ENCODE measurements at places on chromosomes 1 and 21.

DNA sequence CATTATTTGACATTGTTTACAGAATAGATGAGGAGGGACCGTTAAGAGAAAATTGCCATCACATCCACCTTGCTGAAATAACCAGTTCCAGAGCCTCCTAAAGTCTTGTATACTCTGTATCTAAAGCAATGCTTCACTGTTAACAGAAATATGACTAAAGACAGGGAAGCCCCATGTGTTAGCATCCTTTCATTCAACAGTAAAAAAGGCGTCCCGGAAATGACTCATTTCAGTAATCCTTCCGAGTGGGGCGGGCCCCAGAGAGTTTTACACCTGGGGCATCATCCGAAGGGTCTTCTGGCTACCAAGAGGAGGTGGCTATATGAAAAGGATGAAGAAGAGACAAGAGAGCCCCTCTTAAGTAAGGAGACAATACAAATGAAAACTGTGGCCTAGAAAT is 227.2 kb downstream of the SLC45A1 start:
- DNase-seq = no peak

DNA sequence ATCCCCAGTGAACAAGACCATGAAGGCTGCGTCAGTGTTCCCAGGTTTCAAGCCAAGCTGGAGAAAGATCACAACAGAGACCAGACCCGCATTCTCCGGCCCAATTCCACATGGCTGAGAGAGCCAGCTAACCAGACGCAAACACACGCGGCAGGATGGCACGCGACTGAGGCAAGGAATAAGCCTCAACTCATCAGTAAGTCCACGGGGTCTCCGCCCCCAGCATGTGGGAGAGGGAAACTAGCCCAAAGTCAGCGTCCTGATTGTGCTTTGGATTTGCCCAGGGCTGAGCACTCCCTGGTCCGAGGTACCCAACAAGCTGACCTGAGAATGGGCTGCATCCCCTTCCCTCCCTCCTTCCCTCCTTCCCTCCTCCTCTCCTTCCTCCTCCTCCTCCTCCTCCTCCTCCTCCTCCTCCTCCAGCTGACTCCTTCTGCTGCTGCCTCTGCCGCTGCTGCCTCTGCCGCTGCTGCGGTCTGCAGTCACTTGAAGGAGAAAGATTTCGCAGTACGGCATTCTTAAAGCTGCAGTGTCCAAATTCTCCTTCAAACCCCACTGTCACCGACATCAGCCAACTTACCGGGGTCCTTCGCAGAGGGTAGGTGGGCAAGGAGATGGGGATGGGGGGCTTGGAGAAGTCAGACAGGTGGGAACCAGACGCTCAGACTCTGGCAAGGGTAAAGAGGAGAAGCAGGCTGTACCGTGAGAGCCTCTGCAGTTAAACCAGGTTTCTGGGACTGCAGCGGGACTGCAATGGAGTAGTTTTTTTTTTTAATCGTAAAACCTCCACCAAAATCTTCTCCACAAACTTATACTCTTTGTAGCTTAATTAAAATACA is 33.0 kb upstream of the H6PD start:
- no peak for DNase-seq

GRCh38 chr1:209542585-209542984 is 40.9 kb upstream of the CAMK1G start:
- no peak for DNase-seq

GRCh38 chr1:17405898-17406759 is 33.3 kb downstream of the RCC2 start:
- no peak for DNase-seq

DNA sequence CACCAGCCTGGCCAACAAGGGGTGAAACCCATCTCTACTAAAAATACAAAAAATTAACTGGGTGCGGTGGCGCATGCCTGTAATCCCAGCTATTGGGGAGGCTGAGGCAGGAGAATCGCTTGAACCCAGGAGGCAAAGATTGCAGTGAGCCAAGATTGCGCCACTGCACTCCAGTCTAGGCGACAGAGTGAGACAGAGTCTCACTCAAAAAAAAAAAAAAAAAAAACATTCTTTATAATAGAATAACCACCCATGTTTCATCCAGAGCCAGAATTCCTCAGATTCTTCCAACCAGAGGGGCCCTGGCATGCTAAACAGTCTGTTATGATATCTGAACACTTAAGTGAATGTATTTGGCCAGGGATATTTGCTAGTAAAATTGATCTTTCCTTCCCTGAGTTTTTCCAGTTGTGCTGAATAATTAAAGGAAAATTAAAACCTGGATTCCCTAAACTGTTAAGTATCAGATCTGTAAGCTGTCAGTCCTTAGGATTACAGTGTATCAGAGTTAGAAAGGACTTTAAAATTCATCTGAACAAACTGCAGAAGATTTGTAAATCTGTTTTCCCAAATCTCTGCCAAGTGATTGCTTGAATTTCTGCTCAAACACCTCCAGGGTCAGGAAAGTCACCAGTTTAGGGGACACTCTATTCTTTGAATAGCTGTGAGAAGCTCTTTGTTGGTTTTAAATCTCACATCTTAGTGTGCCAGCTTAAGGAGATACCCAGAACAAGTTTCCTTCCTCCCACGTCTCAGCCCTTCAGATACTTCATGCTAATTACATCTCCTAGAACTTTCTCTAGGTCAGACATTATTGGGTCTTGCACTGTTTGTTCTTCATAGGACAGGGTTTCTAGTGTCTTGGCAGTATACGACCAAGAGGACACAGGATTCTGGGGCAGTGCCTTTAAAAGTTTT is 84.6 kb upstream of the BMP8A start:
- no peak for DNase-seq

GRCh38 chr1:230068952-230069684 is 2.1 kb downstream of the GALNT2 start:
- no peak for DNase-seq

DNA sequence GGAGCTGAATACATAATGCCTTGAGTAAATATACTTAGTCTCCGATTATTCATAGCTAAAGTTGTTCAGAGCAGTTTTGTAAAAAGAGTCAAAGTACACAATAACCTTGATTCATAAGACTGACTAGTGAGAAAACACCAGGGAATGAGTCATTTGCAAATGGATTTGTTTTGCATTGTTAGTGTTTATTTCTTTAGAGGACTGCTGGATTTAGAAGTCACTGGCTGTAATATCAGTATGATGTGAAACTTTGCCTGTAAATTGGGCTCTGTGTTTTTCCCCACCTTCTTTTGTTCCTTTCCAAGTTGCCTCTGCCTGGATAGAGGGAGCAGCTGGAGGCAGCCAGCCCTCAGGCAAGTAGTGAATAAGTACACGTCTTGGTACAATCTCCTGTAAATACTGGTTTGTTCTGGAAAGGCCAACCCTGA is 474.7 kb downstream of the NUF2 start:
- no peak for DNase-seq

- no peak for DNase-seq
Measured at GRCh38 chr1:44636083-44636687, 38.1 kb downstream of the TMEM53 start.

GRCh38 chr1:160030657-160031364 is 979 bp downstream of the PIGM start:
- no peak for DNase-seq

DNA sequence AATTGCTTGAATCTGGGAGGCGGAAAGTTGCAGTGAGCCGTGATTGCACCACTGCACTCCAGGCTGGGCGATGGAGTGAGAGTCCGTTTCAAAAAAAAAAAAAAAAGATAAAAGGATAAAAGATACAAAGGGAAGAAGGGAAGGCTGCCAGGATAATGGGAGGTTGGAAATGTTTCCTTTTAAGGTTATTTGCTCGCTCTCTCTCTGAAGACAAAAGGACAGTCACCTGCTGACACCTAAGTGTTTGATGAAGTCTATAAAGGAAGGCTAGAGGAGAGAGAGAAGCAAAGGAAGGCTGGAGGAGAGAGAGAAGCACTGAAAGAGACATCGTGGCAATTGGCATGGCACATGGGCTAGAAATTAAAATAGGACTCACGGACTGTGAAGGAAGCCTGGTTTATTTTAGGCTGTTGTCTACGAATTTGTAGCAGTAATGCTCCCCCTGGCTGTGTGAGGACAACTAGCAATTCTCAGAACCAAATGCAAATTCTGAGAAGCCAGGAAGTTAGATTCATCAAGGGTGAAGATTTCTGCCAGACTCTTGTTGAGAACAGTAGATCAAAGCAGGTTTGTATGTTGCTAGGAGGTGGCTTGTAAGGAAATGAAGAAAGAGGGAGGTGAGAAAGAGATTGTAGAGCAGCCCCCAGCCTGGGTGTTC is 154.2 kb downstream of the ZP4 start:
- DNase-seq = no peak

- no peak for DNase-seq
Measured at GRCh38 chr1:88433556-88433955, 250.5 kb upstream of the PKN2 start.

- DNase-seq = no peak
Measured at GRCh38 chr1:214066190-214066589, 78.4 kb downstream of the PROX1 start.

DNA sequence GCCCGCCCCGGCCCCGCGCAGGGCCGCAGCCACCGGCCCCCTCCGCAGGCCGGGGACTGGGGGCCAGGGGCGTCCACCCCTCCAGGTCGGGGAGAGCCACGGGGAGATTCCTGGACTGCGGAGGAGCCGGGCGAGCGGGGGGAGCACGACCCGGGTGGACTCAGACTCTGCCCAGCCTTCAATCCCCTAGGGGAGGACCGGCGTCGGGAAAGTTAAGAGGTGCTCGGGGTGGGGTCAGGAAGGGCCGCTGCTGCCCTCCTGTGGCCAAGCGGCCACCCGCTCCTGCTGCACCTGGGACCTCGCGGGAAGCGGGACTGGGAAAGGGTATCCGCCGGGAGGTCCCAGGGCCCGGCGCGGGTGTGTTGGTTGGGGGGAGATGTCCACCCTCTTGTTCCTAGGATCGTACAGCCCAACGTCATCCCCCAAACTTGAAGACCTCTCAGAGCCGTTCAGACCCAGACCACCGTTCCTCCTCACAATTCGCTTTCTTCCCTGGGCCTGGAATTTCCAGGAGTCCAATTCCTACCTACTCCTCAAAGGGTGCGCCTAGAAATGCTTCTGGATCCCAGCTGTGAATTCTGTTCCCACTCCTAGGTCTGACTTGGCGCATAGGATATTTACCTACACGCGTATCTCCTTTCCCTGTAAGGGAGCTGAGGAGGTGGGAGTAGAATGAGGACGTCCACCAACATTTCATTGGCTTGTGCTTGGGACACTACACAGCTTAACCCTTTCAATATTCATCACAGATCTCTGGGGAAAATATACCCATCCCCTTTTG is 484 bp upstream of the RHOC start:
- DNase-seq = no peak

DNA sequence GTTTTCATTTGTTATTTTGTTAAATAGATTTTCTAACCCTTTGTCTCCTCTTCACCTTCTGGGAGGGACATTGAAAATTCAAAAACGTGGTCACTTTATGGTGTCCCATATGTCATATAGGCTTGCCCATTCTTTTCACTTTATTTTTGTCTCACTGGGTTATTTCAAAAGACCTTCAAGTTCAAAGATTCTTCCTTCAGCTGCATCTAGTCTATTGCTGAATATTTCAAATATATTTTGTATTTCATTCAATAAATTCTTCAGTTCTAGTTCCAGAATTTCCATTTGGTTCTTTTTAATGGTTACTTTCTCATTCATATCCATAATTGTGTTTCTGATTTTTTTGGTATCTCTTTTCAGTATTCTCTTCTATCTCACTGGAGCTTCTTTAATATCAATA is 11.6 kb upstream of the KCTD3 start:
- no peak for DNase-seq

DNA sequence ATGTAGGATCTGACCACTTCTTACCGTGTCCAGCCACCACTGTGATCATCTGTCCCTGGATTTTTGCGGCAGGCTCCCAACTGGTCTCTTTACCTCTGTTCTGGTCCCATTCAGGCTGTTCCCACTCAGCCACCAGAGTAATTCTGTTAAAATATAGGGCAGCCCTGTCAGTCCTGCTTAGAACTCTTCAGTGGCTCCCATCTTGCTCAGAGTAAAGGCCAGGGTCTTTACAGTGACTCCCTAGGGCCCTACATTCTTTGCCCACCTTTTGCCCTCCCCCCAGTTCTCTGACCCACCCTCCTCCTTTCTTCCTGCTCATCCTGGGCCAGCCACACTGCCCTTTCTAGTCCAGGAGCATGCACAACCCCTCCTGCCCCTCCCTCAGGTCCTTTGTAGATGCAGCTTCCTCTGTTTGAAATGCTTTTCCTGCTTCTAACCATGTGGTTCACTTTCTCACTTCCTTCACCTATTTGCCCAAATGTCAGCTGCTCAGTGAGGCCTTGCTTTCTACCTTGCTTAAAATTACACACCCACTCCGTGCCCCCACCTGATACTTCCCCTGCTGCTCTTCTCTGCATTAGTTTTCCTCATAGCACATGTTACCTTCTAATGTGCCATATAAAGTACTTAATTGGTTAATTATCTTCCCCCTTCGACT is 7.8 kb downstream of the UBIAD1 start:
- no peak for DNase-seq

DNA sequence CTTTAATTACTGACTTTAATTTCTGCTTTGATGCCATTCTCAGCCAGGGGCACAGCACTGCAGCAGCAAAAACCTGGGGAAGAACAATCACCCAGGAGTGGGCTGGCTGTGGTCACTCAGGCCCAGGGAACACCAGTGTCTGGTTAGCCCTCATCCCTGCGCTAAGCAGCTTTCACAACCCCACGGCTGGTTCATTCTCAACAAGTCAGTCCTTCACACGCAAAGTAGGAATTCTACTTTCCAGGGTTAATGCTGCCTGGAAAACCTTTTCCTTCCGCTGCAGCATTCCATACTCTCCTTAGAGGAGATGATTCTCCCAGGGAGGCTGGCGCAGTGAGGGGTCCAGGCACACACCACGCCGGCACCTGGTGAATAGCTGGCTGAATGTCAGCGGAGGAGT is 24.3 kb upstream of the KCNE1 start:
- no peak for DNase-seq

- no peak for DNase-seq
Measured at GRCh38 chr1:6378096-6378746, 15.3 kb downstream of the ACOT7 start.

GRCh38 chr1:16112596-16113555 is 39.4 kb upstream of the FAM131C start:
- DNase-seq = no peak

DNA sequence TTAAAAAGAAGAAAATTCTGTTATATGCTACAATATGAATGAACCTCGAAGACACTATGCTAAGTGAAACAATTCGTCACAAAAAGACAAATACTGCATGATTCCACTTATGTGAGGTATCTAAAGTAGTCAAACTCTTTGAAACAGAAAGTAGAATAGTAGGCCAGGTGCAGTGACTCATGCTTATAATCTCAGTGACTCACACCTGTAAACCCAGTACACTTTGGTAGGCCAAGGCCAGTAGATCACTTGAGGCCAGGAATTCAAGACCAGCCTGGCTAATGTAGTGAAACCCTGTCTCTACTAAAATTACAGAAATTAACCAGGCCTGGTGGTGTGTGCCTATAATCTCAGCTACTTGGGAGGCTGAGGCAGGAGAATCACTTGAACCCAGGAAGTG is 25.7 kb downstream of the EPHA10 start:
- no peak for DNase-seq

DNA sequence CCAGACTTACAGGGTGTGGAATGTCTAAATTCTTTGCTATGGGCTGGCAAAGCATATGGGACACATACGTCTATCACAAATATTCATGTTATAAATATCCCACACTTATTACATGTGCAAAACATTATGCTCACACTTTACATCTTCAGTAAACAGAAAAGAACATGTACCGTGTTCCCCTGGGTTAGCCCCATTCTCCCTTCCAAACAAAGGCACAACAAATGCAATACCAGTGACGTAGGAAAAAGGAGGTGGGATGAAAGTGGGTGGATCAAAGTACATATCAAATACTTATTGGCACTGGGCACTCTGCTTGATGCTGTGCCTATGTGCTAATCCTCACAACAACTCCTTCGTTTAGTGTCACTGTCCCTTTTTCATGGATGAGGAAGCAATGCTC is 170.8 kb downstream of the ZSCAN20 start:
- DNase-seq = no peak

Measured in urinary bladder (tissue), 4 donors.